ENCODE measurements at places on chromosomes 5 and 9.
A peak's percentile ranks its signal among the peaks of the same experiment; 100 is the strongest.

DNA sequence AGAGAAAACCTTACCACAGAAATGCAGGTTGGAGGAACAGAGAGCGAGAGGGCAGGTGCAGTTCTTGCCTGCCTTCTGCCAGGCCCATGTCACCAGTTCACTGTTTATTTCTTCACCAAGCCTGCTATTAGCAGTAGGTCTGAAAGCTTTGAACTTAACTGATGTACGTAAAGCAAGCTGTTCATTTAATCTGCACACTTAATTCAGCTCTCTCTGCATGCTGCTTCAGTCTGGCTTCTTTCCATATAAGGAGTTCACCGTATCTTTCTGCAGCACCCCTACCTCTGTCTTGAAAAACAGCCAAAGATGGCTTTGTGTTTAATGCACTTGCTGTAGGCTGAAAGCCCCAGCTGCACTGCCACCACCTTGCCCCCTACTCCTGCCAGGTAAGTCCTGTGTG is 205.1 kb downstream of the RAB3C start:
- no peak for DNase-seq

DNA sequence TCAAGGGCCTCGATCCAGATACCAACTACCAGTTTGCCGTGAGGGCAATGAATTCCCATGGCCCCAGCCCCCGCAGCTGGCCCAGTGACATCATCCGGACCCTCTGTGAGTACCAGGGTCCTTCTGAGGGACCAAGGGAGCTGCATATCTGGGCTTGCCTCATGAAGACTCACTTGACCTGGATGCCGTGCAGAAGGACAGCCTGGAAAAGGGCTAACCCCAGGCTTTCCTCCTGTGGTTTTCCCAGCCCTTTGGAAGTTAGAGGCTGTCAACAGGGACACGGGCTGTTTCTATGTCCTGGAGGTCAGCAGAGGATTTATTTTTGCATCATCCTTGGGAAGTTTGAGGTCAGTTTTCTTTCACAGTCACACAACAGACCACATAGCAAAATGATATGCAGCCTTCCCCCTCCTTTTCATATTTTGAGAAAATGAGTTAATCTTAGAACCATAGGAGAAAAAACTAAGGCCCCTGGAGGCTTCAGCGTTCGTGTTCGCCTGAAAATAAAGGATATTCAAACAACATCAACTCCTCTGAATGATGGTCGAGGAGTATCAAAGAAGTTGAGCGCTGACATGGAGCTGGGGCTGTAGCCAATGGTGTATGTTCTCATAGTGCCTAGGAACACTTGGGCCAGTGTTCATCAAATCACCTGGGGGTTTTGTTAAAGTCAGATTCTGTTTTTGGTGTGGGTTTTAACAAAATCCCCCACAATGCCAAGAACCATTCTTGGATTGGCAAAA is 112.2 kb downstream of the EGFLAM start:
- DNase-seq, result no peak

- no peak for DNase-seq
Observed at GRCh38 chr9:101047848-101048397, 19.4 kb downstream of the PLPPR1 start.

GRCh38 chr5:104412649-104413240 is 850.2 kb upstream of the NUDT12 start:
- no peak for DNase-seq

DNA sequence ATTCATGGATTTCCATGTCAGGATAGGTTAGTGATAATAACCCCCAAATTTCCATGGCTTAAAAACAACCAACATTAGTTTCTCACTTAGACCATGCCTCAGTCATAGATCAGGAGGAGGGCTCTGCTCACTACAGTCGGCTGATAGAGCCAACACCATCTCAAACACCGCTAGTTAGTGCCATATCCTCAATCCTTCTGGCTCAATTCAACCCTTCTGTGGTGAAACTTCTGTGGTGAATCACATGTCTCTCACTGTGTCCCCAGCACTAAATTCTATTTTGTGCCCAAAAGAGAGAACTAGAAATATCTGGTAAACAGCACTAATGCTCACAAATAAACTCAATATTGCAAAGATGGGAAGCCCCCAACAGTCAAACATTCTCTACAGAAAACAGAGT is 21.1 kb downstream of the ECPAS start:
- no peak for DNase-seq

DNA sequence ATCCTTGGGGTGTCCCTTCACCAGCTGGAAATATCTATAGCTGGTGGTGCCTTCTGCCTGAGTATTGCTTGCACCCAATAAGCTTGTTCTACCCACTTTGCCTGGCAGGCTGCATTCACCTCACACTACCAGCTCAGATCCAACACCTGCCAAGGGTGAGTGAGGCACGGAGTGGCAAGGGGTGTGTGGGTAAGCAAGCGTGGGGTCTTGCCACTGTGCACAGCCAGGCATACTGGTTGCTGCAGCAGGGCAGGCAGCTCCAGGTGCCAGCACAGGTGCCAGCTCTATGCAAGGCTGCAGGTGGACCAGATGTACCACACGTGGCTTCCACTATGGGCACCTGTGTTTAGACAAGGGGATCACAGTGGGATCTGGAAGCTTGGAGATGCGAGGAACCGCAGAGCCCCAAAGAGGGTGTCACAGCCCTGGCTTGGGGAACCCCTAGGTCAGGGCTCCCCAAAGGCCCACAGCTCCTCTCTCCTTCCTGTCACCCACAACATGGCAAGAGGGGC is 167.7 kb upstream of the MRPS30 start:
- DNase-seq, result no peak

- DNase-seq, result peak; percentile 13
Observed at GRCh38 chr9:137672907-137673791, 54.3 kb downstream of the EHMT1 start.

DNA sequence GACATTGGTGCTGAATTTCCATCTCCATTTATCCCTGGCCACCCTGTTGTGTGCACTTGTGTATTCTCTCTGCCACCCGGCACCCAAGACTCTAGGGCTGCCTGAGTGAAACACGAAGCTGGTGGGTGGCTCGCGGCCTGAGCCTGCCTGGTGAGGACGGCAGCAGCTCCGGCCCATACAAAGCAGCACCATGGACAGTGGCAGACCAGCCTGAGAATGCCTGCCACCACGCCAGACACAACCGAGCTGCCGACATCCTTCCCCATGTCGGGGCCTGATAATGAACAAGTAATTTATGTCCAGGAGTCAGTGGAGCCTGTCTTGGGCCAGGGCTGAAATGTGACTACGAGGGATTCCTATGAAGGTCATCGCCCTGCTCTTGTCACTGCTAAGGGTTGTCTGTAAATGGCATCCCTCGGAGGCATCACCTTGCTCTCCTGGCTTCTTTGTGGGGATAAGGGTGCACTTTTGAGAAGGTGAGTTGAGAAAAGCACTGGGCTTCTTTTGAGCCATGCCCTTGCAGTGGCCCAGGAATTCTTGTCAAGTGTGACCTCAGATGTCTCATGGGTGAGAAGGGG is 175.7 kb downstream of the MELK start:
- no peak for DNase-seq

DNA sequence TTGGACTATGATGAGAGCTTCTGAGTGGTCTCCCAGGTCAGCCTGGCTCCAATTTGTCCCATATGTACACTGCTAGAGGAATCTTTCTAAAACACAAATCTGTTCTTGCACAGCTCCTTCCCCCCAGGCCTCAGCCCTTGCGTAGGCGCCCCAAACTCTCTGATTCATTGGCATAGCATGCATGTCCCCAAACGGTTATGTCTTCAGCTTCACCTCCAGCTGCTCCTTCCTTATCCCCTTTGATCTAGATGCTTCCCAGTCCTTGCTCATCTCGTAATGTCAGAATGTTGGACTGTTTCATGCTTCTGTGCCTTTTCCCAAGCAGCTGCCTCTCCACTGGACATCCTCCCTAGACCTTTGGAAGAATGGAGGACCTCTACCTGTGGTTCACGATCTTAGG is 60.1 kb upstream of the BASP1 start:
- DNase-seq, result no peak

- no peak for DNase-seq
Observed at GRCh38 chr5:132830436-132831094, at the start of gene SHROOM1. SHROOM1 (minus strand) TSS chr5:132830647; CDS start chr5:132826140, 4,507 bp downstream.

DNA sequence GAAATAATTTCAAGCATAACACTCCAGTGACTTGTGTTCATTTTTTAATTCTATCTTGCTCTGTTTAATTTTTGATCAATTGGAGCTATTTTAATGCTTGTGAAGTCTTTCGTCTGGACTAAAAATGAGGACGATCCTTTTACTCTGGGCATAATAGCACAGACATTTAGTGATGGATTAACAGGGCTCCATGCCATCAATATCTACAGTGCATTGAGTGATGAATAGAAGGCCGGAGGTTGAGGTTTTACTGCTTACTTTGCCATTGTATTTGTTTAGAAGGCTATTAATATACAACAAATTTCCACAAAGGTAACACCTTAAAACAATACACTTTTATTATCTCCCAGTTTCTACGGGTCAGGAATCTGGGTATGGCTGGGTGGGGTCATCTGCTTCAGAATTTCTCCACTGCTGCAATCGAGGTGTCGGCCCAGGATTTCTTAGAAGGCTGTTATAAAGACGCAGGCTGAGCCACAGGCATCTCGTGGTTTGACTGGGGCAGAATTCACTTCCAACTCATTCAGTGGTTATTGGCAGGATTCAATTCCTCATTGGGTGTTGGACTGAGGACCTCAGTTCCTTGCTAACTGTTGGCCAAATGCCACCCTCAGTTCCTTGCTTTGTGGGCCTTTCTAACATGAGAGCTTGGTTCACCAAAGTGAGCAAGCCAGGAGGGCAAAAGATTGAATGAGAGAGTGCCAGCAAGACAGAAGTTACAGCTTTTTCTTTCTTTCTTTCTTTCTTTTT is 265.4 kb upstream of the VLDLR start:
- no peak for DNase-seq

DNA sequence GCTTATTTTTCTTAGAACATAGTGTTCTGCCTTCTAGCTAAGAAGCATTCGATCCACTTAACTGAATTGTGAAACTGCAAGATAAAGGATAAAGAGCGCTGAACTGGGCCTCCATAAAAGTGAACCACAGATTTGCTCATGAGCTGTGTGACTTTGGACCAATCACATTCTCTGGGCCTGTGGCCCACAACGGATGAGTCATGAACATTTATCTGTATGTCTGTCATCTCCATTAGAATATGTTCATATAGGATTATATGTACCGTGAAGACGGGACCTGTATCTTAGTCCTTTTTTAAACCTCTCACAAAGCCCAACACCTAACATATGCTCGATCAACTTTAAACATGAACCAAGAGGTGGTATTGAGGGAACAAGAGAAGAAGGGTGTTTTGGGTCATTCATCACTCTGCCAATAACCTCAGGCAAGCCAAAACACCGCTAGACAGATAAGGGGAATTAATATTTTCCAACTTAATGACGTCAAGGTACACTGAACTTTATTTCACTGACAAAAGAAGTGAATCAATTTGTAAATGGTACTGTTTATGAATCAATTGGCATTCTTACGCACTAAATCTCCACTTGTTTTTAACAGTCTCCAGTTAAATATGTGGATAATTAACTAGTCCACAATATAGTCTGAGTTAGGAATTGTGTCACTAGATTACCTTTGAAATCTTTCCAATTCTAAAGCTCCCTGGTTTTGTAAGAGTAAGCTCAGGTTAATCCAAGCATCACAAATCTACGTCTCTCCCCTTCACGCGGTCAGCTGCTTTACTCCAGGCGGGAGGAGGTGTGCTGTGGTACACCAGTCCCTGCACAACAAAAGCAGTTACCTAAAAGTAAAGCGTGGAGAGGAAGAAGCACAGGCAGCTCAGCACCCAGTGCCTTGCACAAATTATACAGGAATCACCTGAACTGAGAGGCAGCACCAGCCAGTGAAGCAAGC is 1.6 kb downstream of the TMEM245 start:
- no peak for DNase-seq

DNA sequence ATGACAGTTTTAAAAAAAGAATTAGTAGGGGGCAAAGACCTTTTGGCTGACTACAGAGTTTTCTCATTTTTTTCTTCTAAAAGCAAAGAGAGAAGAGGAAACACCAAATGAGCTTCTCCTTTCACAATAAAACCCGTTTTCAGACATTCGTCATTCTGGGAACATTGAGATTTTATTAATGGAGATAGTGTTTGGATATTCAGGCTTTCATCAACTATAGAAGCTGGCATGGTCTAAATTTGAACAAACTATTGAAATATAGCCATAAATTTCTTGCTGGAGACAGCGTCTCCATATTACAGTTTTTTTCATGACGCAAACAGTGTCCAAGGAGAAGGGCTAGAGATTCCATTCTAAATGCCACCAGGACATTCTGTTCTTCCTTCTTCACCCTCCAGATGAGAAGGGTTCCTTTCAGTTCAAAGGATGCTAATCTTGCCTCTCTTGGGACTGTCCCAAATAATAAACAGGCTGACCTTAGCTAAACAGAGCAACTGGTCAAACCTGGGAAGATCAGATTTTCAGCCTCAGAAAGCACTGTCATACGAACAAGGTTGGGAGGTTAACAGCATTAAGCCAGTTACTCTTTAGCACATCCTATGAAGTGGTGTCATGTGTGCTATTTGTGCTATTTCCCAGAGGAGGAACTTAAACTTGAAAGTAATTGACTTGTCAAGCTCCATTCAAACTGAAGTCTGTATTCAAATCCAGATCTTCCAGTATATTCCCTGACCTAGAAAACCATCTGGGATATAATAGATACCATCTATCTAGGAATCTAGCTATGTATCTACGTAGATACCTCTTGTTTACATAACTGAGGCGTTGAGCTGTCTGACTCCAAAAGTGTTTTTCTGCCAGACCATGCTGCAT is 125.6 kb downstream of the LPAR1 start:
- no peak for DNase-seq

DNA sequence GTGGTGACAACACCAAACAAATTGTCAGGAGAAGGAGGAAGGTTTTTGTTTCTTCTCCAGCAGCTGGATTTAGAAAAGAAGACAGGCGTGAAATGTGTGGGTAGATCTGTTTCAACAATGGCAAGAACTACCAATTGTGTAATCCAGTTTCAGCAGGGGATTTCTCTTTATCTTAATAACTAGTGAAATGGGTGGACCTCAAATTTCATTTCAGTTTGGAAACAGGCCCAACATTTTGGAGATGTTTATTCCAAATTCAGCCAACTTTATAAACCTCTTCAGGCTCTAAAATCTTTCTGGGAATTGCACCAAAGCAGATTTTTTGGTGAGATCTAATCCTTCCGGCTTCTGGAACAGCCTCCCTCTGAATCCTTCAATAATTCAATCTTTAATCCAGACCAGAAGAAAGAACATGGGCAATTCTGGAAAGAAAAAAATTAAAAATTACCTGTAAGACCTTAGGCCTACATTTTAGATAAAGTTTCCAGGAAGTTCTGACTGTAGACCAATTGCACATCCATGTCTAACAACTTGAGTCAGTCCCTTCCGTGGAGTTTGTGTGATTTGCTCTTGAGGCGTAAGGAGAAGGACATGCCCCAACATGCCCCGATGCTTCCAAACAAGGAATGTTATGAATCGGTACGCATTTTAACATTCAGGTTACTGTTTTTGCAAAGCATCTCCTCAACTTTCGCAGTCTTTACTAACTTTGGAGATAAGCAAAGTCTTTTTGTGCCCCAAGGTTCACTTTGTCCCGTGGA is 423.6 kb downstream of the IRX1 start:
- no peak for DNase-seq

DNA sequence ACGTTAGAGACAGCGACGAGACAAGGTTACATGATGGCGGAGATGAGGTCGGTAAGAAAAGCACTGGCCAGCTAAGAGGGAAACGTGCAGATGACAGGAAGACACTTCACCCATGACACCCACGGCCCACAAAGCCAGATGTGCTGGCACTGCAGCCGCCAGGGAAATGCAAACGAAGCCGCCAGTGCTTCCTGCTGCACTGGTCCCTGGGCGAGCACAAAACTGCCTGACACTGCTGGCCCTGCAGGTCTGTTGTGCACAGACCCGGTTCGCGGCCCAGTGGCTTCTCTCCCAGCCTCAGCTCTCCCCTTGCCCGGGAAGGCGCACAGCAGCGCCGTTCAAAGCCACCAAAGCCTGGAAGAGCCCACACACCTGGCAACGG is 20.3 kb downstream of the QSOX2 start:
- no peak for DNase-seq

Data from stimulated activated CD4-positive, alpha-beta T cell treated with anti-CD3 and anti-CD28 coated beads, Interleukin-1b, Interleukin-23, amount 100 ng/mL, for 24 hours (primary cell).